Mesothelial cell of epicardium (in vitro differentiated cells): ENCODE measurements at places on chromosomes 4 and X. TPM values are rescaled to one million over a fixed set of nuclear protein-coding genes. Genes with fewer than 3 reads are reported as not detected.

- DNase-seq, result no peak
Observed at GRCh38 chrX:134601240-134601765, 57.0 kb downstream of the PLAC1 start.

GRCh38 chr4:146098397-146098796 lies 77.1 kb upstream of the LSM6 start:
- no peak for DNase-seq

GRCh38 chr4:137649711-137650450 lies 117.6 kb upstream of the PCDH18 start:
- no peak for DNase-seq

The GAGE12F gene
- total RNA-seq, result not detected in 3 replicates

The XKRX gene
- 0.90 to 1.0 TPM (median 0.96 TPM) in 3 replicates for total RNA-seq

The COQ2 gene
- 7.3 to 8.0 TPM (median 7.9 TPM) in 3 replicates for total RNA-seq

- DNase-seq, result peak; percentile 51
Observed at GRCh38 chr4:56505269-56506130, at the start of gene ARL9. Gene ARL9, plus strand, starts transcription at chr4:56505791. Its CDS starts 72 bp downstream, at chr4:56505863.

DNA sequence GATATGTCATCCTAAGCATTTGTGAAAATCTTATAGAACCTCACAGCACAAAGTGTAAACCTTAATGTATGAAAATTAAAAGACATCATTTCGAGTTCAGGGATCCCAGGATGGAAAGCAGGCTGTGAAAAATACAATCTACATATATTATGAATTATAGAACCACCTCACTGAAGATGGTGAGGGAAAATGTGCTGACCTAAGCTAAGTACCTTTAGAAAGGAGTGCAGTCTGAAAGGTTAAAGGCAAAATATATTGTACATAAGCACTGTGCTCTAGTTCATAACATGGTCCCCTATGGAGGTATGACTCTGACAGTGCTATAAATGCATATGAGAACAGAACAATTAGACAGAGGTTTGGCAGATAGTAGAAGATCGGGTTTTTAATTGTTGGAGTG lies 368.6 kb downstream of the TMA16 start:
- no peak for DNase-seq

- DNase-seq, result no peak
Observed at GRCh38 chrX:110703641-110704040, 92.0 kb downstream of the CHRDL1 start.

DNA sequence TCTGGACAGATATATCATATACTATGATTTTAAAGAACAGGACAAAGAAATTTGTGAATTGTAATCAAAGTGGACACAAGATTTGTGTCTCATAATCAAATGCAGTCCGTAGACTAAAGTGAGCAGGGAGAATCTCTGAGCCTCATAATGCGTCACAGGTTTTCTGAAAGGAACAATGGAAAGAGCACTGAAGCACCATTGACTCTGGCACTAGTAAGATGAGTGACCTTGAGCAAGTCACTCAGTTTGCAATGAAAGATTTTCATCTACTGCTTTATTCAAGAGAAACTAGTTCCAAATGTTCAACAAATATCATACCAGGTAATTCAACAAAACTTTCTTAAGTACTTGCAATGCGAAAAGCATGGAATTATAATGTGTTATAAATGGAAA lies 315.3 kb downstream of the MAPK10 start:
- DNase-seq, result no peak

The AREG gene
- 1.3 to 1.7 TPM (median 1.5 TPM) in 3 replicates for total RNA-seq

The PPP1R3F gene
- total RNA-seq, result 8.9 to 11.4 TPM (median 9.6 TPM) in 3 replicates

DNA sequence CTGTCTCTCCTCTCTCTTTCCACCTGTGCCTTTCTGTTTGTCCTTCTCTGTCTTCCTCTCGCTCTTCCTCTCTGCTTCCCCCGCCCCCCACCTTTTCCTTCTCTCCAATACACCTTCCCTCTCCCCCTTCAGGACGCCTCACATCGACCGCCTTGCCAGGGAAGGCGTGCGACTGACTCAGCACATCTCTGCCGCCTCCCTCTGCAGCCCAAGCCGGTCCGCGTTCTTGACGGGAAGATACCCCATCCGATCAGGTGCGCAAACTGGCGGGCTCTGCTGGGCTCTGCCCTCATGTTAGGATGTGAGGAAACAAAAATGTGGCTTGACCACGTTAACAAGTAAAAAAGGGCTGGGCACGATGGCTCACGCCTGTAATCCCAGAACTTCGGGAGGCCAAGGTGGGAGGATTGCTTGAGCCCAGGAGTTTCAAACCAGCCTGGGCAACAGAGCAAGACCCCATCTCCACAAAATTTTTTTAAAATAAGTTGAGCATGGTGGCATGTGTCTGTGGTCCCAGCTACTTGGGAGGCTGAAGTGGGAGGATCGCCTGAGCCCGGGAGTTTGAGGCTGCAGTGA lies 35.2 kb downstream of the ARSF start:
- no peak for DNase-seq

The ERVMER34-1 gene
- 3.6 to 3.7 TPM (median 3.6 TPM) in 3 replicates for total RNA-seq

The CORIN gene
- 1.1 to 1.5 TPM (median 1.3 TPM) in 3 replicates for total RNA-seq
